ENCODE measurements at places on chromosomes 7 and 10.

DNA sequence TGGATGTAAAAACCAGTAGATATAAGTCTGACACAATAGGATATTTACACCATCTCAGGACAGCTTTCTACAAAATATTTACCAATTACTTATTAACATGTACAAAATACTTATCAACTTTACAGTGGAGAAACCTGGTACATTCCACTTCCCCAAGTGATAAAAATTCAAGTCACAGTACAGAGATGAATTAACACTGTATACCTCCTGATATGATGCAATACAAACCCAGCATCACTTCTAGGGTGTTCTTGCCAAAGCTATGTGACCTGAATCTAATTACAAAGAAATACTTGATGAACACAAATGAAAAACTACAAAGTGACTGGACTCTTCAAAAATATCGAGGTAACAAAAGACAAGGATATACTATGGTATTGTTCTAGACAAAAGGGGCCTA, 156.4 kb upstream of the FGFR2 start:
- no peak for DNase-seq

DNA sequence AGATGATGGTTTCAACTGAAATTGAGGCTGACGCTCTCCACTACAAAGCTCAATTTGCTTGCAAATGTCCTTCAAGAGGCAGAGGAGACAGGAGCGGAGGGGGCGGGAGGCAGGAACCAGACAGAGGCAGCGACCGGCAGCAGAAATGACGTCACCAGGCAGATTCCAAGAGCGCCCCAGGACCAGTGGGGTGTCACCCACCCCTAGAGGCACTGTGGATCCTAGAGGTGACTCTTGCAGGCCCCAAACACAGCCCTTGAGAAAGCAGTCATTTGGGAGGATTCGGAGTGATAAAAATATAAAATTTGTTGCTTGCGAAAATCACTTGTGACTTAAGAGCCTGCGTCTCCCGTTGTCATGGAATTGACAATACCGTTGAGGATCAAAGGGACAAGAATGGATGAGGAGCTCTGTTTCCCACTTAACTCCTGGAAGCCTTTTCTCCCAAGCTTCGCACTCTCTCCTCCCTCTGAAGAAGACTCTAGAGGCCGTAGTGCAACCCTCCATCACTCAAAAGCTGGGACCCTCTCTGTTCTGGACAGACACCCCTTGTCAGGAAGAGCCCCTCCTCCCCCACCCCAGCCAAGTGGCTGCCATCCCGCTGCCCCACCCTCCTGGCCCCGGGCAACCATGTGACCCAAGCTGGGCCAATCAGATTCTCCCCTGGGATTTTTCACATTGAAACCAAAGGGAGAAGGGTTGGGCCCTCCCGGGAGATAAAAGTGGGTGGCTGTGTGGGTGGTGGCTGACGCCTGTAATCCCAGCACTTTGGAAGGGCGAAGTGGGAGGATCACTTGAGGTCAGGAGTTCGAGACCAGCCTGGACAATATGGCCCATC, 16.3 kb upstream of the SLC29A4 start:
- DNase-seq: no peak

GRCh38 chr7:157684909-157685429, 348.2 kb downstream of the DNAJB6 start:
- no peak for DNase-seq

- no peak for DNase-seq
These were observed 371.0 kb downstream of the NRG3 start for GRCh38 chr10:82245906-82246560.

DNA sequence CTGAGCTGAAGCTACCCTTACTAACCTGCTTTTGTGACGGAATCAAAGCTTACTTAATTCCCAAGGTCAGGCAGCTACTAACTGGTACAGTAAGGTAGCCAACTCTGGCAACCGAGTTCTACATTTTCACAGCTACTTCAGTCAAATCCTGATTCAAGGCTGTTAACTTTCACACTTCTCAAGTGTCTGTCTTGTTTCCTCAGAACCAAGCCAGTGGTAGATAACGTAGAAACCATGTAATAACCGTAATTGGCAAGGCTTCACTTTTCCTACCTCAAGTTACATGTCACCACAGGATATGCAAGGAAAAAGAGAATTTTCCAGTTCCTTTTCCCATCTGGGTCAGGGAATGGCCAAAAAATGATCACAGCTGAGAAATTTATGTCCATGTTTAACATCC, 746.7 kb downstream of the NRG3 start:
- no peak for DNase-seq

- no peak for DNase-seq
These were observed 310.0 kb downstream of the PPP1R3A start for GRCh38 chr7:113608782-113609181.

Data from RCC 7860 (cell line).